ENCODE measurements at places on chromosomes 3 and 15.

DNA sequence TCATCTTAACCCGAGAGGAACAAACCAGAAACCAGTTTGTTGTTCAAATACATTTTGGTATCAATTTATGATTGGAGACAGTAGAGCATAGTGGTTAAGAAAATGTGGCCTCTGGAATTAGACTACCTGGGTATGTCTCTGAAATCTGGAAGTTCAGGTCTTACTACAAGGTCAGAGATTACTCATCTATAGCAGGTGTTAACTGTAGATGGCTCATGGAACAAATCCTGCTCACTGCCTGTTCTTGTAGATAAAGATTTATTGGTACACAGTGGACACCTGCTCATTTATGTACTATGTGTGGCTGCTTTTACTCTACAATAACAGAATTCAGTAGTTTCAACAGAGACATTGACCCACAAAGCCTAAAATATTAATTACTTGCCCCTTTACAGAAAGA is 413.3 kb downstream of the CNTN6 start:
- no peak for DNase-seq

DNA sequence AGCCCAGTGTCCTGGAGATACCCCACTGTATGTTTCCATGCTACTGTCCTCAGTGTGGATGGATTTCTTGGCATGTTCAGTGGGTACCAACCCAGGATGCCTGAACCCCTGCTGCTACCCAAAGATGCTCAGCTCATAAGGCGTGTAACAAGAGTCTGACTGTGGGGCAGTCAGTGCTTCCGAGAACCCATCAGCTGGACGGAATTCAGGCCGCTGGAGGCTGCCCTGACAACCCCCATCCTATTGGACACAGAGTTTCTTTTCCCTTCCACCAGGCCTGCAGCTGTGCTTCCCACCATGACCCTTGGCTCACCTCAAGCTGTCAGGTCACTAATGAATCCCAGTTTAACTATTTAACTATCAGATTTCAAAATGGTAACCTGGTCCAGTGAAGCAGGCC is 224.1 kb upstream of the FEZF2 start:
- DNase-seq = no peak

DNA sequence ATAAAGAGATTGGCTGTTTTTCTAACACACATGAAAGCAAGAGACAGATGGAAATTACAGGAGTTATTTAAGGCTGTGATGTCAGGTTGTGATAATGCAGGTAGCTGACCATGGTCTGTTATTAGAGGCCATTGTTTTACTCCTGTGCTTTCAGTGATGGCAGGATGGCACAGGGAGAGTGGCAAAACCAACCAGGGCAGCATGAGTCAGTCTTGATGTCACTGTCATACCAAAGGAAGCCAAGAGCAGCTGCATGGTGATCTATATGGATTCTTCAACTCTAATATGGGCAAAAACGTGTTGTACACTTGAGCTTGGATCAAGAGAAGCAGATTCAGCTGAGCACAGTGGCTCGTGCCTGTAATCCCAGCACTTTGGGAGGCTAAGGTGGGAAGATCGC is 91.8 kb upstream of the LMOD3 start:
- no peak for DNase-seq

GRCh38 chr15:85570336-85570735 is 189.9 kb downstream of the AKAP13 start:
- no peak for DNase-seq

DNA sequence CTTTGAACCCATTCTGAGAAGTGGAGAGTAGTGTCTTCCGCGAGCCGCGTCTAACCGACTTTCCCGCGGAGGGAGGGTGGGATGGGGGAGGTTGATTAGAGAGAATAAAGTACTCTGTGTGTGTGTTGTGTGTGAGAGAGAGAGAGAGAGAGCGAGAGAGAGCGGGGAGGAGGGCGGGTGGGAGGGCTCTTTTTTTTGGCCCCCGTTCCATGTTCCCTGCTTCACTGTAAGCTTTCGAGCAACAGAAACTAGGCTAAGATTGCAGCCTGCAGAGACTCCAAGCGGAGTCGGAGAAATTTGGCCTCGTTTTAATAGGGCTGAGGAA is 1.6 kb upstream of the MEIS2 start:
- DNase-seq = no peak

DNA sequence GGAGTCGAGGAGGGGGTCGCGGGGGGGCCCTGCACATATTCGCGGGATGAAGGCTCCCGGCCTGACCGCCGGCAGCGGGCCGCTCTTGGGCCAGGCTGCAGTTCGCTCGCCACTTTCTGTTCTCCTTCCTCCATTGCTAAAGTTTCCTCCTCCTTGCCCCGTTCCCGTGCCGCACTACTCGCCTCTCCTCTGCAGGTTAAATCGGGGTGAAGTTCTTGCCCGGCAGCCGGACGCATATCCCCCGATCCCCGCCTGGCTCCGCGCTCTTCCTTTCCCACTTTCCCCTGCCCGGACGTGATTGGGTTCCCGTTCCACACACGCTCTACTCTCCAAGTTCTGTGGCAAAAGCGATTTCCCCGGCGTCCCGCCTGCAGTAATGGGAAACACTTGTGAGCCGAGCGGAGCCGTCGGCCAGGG is 556 bp downstream of the CRYBG3 start:
- DNase-seq = peak; percentile 51

GRCh38 chr3:148643389-148643840 is 54.3 kb upstream of the AGTR1 start:
- no peak for DNase-seq

DNA sequence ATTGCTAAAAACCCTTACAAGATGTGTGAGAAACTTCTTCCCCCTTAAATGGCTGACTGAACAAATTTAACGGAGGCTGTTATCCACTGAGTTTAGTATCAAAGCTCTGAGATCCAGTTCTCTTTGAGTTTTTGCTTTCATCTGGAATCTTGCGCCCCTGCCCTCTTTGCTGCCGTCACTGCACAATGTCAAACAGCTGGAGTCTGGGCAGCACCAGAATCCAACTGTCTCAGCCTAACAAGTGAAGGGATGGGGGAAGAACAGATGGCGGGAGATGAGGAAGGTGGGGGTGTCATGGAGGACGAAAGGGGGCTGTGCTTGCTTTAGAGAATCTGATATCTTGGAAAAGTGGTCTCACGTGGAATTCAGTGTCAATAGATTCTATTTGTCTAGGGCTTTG is 7.0 kb upstream of the BOC start:
- DNase-seq = no peak

GRCh38 chr3:156918746-156919145 is 92.6 kb downstream of the LEKR1 start:
- DNase-seq = no peak

GRCh38 chr15:42577514-42578031 is 2.2 kb downstream of the STARD9 start:
- no peak for DNase-seq

DNA sequence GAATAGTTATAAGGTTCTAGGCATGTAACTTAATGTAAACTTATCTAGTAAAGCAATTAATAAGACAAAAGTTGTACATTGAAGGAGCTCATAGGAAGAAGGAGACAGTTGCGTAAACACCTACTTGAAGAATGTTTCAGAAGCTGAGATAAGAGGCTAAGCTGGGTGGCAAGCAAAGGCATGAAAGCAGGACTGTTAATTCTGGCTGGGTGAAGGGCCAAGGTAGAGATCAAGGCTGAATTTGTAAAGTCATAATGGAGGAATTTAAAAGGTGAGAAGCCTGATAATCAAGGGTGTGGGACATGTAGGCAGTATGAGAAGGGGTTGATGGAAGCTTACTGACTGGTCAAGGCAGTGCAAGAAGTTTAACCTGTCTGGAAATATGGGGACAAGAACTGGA is 80.4 kb upstream of the TGFBR2 start:
- DNase-seq = no peak

GRCh38 chr3:177571944-177572315 is 374.6 kb upstream of the TBL1XR1 start:
- DNase-seq = no peak

All from SHP77 (cell line).